ENCODE measurements at places on chromosomes 2 and 18.

- no peak for DNase-seq
Measured at GRCh38 chr2:37005118-37005868, 39.0 kb upstream of the STRN start.

GRCh38 chr2:14557111-14557510 lies 75.4 kb upstream of the LRATD1 start:
- DNase-seq, result no peak

DNA sequence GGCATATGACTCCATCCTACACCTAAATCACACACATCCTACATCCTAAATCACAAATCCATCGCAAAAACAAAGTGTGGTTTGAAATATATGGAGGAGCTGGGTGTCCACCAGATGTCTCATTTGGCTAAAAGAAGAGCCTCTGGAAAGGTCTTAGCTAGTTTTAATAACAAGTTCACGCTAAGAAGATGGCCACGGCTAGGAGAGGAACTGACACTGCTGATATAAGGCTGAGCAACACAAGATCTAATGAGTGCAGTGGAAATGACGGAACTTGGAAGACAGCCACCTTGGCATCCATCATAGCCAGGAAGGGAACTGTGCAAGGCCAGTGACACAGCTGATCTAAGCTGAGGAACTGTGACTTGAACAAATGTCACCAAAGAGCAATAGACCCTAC lies 60.0 kb upstream of the AGAP1 start:
- DNase-seq, result no peak

DNA sequence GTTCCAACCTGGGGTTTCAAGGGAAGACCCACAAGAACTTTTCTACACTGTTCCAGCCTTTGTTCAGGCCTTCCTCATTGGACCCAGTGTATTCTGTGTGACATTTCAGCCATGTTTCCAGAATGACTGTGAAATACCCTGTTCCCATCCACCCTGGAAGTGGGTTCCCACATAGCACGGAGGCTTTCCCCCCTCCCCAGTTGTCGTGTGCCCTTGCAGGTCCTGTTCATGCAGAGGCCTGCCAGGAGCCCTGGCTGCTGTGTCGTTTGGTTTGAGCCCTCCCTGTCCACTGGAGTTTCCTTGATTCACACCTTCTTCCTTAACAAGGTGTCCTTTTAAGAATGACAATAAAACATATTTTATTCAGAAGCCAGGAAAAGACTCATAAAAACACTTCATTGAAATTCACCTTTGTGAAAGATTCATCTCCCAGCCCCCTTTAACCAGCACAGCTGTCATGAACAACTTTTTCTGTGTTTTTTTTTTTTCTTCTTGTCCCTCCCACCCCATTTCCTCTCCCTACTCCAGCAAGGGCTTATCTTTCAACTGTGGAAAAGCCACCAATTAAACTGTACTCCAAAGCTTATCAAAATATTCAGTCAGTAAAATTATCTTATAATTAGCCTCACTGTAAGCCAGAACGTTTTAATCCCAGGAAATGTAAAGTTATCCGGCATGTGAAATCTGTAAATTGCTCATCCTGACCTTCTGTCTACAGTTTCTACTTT lies 106.4 kb downstream of the ACOXL start:
- DNase-seq, result no peak

DNA sequence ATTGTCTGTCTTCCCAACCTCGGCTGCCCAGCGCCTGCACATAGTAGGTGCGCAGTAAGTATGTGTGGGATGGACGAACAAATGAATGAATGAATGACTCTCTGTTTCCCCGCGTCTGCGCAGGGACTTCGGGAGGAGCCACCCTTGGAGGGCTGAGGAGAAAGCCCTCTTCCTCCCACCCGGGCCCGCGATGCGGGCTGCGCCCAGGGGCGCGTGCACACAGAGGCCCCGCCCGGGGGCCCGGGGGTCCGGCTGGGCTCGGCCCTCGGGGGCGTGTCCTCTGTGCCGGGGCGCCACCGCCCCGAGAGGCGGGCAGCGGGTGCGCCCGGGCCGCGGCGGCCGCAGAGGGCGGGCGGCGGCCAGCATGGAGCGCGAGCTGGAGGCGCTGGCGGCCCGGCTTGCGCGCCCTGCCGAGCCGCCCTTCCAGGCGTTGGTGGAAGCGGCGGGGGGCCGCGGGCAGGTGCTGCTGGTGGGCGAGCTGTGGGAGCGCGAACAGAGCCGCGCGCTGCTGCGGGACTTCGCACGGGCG lies at the start of gene C2orf72:
Gene C2orf72, plus strand, starts transcription at position 322 of the 529 bp plus-strand sequence. Its CDS starts 43 bp downstream, at position 365.
- no peak for DNase-seq

- DNase-seq, result no peak
Measured at GRCh38 chr2:130762910-130763385, 7.6 kb downstream of the AMER3 start.

DNA sequence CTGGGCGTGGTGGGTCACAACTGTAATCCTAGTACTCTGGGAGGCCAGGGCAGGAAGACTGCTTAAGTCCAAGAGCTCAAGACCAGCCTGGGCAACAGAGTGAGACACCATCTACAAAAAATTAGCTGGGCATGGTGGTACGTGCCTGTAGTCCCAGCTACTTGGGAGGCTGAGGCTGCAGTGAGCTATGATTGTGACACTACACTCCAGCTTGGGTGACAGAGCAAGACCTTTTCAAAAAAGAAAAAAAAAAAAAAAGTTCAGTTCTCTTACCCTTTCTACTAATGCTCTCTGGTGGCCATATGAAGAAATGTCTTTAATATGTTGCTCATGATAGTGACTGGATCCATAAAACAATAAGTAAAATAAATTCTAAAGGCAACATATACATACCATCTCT lies 14.9 kb downstream of the TYW5 start:
- no peak for DNase-seq

DNA sequence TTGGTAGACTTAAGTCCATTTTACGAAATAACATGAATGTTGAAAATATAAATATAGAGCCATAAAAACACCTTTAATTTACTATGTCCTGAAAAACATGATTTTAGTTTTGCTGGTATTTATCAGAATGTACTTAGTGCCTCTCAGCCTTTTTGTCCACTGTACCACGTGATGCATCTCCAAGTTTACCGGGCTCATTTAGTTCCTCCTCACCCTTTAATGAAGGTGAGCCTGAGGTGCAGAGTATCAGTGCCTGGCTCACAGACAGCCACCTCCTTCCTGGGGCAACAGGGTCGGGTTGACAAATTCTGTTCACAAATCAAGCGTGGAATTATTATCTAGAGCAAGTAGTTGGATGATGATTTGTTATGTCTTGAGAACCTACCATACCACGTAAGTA lies 420.5 kb upstream of the MEIS1 start:
- DNase-seq, result no peak

GRCh38 chr18:51251625-51252024 lies 54.1 kb upstream of the MEX3C start:
- no peak for DNase-seq

DNA sequence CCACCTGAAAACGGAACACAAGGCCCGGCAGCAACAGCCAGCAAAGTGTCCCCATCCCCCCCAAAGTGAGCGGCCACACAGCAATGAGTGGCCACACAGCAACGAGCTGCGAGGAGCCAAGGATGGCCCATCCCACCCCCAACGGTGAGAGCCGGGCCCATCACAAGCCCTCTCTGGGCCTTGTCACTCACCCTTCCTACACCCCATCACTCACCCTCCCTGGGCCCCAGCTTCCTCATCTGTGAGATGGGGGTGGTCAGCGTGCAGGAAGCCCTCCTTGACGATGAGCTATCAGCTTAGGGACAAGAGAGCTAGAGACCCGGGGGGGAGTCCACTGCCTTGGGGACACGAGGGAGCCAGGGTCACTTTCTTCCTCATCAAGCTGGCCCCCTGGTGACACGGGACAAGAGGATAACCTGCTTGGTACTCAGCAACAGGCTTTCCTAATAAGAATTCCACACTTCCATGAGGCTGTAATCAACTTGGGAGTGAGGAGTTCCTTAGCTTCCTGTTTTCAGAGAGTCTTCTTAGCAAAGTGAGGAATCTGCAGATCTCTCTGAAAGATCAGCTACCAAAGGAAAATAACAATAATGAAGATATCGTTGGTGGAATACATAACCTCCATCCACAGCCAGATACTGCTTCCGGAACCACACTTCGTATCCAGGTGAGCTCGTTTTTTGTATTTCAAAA lies 92.8 kb downstream of the HDAC4 start:
- DNase-seq, result no peak

- DNase-seq, result no peak
Measured at GRCh38 chr2:11540148-11540995, 6.5 kb downstream of the GREB1 start.

- DNase-seq, result no peak
Measured at GRCh38 chr2:86068136-86068588, 37.5 kb downstream of the POLR1A start.

DNA sequence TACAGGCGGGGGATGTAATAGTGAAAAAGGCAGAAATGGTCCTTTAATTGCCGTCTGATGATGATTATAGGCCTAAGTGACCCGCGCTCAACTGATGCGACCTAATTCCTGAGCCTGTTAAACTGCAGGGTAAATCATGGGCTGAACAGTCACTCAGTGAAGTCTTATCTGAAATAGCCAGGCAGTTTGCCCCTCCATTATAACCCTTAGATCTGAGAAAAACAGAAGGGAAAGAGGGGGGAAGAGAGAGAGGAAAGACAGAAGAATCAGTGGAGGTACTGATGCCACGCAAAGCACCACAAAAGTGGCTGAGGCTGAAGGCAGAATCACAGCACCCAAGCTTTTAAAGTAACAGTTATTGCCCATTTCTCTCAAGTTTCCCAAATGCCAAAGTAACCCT lies 73.1 kb upstream of the DNMT3A start:
- no peak for DNase-seq

DNA sequence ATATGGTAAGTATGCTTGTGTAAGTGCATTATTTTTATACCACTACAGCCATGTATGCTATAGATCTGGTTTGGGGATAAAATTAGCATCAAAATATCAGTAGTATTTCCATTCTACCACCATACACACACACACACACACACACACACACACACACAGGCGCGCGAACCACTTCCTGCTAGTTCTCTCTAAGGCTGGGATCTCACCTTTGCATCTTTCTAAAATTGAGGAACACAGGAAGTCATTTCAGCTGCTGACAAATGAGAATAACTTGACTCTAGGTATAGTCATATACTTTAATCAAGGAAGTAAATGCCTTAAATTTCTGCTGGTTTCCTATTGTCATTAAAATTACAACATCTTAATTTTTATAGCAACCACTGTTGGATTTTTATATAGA lies 72.5 kb downstream of the RBM43 start:
- no peak for DNase-seq

- no peak for DNase-seq
Measured at GRCh38 chr2:230812033-230812432, 52.7 kb upstream of the ITM2C start.

DNA sequence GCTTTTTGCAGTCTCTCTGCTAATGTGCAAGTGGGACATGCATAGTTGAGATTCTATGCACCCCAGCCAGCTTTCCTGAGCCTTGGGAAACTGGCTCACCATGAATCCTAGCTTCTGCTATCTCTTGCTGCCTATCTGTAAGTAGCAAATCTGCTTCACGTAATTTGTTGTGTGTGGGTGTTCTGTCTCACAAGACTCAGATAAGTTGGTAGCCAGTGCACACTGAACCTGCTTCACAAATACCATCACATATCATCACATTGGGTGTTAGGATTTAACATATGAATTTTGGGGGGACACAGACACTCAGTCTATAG lies 13.9 kb upstream of the VRK2 start:
- no peak for DNase-seq

- DNase-seq, result no peak
Measured at GRCh38 chr2:32925283-32925815, 21.4 kb upstream of the LTBP1 start.

GRCh38 chr18:31546476-31546875 lies 45.2 kb upstream of the TTR start:
- no peak for DNase-seq

- DNase-seq, result no peak
Measured at GRCh38 chr2:111118981-111119821, 1.5 kb upstream of the BCL2L11 start.

DNA sequence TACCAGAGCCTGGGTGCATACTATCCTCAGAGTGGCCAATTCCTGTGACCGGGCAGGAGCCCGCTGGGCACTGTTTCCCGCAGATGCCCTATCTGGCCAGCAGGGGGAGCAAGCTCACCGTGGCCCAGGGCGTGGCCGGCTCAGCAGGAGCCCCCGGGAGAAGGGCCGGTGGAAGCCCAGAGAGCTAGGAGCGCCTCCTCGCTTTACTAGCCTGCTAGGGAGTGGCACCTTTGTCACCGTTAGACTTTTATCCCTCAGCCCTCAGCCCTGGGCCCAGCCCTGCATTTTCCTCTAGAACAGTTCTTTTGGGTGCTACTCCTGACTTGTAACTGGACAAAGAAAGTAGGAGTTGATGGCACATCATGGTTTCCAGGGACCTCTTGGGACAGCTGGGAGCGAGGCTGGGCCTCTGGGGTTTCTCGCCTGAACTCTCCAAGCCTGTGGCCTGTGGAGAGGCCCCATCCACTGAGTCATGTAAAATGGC lies 24.0 kb downstream of the TMEM177 start:
- peak; percentile 51 for DNase-seq

DNA sequence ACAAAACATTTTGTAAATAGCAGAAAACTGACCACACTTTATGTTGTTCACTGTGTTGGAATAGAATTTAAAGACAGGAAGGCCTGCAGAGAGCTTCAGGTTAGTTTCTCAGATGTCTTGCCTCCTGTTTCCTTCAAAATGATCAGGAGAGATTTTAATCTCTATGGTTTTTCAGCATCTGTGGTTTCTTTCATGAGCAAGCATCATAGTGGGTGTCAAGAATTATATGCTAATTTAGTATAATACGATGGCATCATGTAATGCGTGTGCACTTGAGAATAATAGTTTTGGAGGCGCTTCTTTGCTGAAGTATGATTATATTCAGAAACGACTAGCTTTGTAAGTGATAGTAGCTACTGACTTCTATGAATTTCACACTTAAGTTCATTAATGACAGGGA lies 149.9 kb downstream of the PLCL1 start:
- no peak for DNase-seq

GRCh38 chr2:99803846-99804245 lies 314.0 kb upstream of the REV1 start:
- DNase-seq, result no peak

DNA sequence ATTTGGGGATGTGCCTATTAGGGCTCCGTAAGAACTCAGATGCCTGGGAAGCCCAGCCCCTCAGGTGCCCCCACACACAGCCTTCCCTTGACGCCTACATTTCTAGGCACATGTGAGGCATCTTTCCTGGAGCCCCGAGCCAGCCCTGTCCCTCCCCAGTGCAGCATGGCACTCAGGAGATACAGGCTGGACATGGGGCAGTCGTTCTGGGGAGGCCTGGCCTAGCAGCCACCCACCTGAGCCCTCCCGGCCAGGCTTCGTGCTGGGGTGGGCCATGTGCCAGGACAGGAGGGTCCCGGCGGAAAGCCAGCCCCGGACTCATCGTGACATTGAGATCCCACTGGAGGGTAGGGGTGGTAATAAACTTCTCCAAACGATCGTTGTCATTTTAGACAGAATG lies 15.2 kb downstream of the BOK start:
- no peak for DNase-seq

- no peak for DNase-seq
Measured at GRCh38 chr2:27236626-27237025, 19.5 kb downstream of the CAD start.

Measured in T1000 (cell line).